ENCODE measurements at places on chromosomes 1 and 21.
A peak's percentile ranks its signal among the peaks of the same experiment; 100 is the strongest.

DNA sequence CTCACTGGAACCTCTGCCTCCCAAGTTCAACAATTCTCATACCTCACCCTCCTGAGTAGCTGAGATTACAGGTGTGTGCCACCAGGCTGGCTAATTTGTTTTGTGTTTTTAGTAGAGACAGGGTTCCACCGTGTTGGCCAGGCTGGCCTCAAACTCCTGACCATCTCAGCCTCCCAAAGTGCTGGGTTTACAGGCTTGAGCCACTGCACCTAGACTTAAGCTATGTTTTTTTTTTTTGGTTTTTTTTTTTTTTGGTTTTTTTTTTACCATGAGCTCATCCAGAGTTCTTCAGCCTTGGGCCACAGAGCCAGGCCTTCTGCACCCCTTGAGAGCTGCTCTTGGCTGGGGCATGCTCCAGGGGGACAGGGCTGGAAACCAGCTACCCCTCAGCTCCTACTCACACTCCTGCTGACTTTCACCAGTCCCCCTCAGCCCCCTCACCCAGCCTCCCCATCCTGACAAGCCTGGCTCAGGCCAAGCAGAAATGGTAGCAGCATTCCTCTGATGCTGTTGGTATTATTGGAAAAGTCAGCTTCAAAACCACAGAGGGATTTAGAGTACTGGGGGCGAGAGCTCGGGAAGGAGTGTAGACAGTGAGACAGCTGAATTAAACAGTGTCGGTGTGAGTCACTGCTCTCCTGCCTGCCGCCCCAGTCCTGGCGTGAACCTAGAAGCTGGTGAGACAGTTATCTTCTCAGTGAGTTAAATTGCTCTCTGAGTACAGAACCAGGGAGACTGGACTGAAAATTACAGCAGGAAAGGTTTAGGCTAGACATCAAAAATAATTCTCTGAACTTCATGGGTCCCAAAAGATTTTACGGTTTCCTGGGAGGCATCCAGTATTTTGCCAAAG, 63.7 kb downstream of the NAV1 start:
- DNase-seq: peak; percentile 96

- no peak for DNase-seq
These were observed 616 bp downstream of the TAF12 start for GRCh38 chr1:28642056-28642846.

DNA sequence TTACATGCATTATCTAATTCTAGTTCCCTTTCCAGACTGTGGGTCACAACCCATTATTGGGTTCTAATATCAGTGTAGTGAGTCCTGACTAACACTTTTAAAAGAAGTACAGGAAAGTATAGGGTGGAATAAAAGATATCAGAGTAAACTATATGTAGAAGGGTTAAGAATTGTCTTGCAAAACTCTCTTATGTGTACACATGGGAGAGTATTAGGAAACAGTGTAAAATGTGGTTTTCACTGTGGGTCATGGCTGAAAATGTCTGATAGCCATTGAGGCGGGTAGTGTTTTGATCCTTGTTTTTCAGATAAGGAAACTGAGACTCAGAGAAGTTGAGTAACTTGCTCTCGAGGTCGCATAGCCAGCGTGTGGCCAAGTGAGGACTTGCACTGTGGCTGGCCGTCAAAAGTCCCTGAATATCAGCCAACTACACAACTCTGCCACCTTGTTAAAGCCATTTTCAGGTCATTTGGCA, 18.5 kb upstream of the MTARC1 start:
- no peak for DNase-seq

DNA sequence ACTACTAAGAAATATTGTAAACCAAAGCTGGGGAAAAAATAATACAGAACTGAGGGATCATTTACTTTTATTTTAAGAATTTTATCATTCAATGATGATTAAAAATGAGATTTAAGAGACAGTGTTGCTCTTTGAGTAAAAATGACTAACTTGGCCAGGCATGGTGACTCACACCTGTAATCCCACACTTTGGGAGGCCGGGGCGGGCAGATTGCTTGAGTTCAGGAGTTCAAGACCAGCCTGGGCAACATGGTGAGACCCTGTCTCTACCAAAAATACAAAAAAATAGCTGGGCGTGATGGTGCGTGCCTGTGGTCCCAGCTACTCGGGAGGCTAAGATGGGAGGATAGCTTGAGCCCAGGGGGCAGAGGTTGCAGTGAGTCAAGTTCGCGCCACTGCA, 21.8 kb upstream of the PLEKHO1 start:
- no peak for DNase-seq

DNA sequence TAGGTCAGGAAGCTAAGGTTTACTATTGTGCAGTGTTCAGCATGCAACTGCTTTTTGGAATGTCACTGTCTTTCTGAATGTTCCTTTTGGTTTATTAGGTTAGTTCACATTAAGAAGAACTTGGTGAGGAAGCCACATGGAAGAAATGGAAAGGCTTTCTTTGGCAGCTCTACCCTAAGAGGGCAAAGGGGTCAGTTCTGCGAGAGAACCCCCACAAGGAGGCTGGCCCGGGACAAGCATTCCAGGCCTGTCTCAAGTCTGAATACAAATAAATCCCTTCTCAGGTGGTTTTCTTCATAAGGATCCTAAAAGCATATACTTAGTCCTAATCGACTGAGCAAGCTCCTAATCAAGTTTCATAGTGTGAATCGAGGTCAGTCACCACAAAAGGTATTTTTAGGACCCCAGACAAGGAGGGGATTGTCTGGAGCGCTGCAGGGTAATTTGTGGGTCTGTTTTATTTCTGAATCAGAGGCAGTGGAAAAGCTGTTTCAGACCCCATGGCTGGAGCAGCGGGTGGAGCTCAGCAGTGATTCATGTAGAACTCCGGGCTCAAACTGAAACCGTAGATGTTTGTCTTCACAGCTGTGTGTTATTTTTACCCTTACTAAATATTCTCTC, 63.3 kb downstream of the ERG start:
- peak; percentile 90 for DNase-seq

DNA sequence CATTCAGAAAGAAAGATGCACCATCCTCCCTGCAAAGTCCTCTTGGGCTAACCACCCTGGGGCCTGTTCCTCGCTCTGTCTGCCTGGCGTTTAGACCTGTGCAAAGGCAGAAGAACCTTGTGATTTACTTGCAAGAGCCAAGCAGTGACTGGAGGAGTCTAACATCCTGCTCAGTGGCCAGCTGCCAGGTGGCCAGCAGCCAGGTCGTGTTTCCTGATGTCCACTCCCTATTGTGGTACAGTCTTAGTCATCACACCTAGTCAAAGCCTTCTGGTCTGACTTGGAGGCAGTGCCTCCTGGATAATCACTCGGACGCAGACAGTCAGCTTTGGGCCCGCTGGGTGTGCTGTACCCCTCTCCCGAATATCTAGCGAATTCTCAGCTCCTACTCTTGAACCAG, 118.1 kb downstream of the PGBD5 start:
- peak; percentile 90 for DNase-seq

GRCh38 chr1:83756984-83757717, 241.8 kb downstream of the TTLL7 start:
- no peak for DNase-seq

DNA sequence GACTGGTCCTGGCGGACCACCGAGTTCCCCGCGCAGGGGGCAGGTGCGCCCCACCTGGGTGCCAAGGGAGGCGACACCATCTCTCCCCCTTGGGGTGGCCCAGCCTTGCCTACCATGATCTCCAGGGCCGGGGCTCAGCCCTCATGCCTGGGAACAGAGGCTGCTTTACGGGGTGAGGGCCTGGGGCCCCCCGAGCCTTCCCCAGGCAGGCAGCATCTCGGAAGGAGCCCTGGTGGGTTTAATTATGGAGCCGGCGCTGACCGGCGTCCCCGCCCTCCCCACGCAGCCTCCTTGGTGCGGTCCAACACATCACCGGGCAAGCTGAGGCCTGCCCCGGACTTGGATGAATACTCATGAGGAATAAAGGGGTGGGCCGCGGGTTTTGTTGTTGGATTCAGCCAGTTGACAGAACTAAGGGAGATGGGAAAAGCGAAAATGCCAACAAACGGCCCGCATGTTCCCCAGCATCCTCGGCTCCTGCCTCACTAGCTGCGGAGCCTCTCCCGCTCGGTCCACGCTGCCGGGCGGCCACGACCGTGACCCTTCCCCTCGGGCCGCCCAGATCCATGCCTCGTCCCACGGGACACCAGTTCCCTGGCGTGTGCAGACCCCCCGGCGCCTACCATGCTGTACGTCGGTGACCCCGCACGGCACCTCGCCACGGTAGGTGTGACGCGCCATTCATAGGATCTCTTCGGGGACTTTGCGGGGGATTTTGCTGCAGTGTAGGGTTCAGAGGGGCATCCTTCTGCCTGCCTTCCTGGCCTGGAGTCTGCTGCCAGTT, 38.2 kb downstream of the TP73 start:
- DNase-seq: no peak

- peak; percentile 86 for DNase-seq
These were observed 40.3 kb downstream of the RGS5 start for GRCh38 chr1:163162381-163162914.

DNA sequence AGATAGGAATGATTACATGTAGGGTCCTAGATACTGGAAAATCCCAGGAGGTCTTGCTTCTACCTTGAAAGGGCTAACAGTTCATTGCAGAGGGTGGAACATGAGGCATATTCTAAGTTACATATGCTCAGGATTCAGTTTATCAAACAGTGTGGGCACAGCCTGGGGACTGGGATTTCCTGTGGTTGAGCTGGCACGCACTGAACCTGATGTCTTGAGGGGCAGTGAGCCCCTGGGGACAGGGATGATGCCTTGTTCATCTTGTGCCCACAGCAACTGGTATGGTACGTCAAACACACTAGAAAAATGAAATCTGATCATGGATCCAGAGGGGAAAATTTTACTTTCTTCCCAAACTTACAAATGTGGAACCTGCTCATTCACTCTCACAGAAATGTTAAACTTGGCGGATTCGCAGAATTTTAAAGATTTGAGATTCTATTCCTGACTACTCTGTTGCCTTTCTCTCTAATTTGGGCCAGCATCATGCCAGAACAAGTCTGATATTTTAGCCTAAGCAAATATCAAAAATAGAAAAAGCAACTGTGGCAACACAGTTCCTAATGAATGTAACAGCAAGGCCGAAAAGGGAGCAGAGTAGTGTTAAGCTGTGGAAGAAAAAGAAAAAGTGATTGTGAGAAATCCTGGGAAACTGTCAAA, 68.2 kb upstream of the COL24A1 start:
- no peak for DNase-seq

- DNase-seq: no peak
These were observed 6.2 kb downstream of the FH start for GRCh38 chr1:241513378-241513777.

GRCh38 chr1:192506741-192507155, 68.8 kb upstream of the RGS1 start:
- peak; percentile 65 for DNase-seq

DNA sequence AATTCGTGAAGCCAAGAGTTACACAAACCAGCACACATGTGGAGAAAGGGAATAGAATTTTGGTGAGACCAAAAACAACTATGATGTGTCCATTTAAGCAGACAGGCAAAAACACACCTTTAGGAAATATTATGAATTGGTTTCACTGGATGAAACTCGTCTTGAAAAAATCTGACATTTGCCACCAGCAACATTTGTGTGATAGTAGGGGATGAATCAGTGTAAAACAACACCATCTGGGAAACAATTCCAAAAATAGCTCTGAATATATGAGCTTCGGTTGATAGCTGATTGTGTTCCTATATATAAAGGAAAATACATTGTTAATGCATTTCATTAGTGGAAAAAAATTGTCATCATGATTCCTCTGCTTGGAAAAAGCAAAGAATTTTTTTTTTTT, 327.8 kb downstream of the PAPPA2 start:
- no peak for DNase-seq

DNA sequence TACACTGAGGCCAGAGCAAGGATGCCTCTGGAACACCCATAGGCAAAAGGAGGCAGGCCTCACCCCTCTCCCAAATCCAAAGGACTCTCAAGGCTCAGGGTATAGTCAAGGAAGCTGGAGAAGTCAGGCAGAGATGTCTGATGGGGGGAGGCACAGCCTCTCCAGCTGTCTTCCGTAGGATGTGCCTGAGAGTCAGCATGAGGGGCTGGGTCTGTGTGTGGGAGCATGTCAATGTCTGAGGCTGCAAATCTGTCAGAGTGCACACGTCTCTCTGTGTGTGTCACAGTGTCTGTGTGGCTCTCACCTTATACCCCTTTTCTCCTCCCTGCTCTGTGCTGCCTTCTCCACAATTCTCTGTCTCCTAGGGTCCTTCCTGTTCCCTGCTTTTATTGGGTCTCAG, 4.0 kb downstream of the HPCAL4 start:
- DNase-seq: no peak

DNA sequence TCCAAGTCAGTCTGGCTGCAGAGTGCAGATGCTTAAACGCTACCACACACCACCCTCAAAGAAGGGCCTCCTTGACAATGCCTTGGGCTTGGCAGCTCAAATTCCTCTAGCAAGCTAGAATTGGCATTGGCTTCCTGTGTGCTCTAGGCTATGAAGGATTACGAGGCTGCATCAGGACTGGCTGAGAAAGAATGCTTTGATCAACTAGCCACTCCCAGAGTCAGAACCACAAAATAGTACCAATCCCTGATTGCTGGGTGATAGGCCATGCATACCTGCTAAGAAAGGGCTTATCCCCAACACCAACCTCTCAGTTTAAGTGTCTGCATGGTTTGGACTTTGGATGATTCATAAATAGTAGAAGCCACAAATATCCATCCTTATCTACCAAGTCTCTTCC, 504.9 kb downstream of the OMA1 start:
- no peak for DNase-seq

GRCh38 chr1:20008391-20008841, 29.0 kb upstream of the PLA2G2A start:
- peak; percentile 1 for DNase-seq

DNA sequence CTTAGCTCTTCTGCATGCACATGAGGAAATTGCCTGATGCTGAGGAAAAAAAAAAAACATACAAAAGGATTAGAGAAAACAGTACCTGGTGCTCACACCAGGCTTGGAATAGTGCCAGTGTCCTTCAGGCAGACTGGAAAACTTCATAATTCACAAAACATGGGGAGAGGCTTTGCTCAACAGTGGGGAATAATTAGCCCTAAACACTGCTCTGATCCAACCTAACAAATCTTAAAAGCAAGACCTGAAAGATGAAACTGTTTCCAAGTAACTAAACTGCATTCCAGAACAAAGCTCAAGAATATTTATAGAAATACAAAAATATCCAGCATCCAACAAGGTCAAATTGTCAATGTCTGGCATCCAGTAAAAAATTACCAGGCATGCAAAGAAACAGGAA, 124.8 kb downstream of the AK5 start:
- DNase-seq: peak; percentile 29

- peak; percentile 55 for DNase-seq
These were observed 213.4 kb downstream of the APP start for GRCh38 chr21:25956993-25957714.

DNA sequence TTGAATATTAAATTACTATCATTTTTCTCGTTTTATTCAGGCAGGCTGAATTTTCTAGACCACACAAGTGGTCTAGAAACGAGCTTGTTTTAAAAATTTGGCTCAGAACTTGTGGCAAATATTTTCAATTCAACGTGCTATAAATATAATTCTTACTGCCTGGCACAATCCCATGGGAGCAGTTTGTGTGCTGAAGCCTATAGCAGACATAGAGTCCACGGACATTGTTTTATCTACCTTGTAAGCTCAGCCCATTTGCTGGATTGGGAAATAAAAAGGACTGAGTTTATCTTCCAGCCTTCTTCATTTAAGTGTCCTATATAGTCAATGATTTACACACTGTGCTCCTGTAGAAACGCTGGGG, 103.4 kb downstream of the ZBTB18 start:
- no peak for DNase-seq

Data from astrocyte of the spinal cord (primary cell).